ENCODE measurements at places on chromosomes 2 and 18. TPM values are rescaled to one million over a fixed set of nuclear protein-coding genes. Genes with fewer than 3 reads are reported as not detected.

DNA sequence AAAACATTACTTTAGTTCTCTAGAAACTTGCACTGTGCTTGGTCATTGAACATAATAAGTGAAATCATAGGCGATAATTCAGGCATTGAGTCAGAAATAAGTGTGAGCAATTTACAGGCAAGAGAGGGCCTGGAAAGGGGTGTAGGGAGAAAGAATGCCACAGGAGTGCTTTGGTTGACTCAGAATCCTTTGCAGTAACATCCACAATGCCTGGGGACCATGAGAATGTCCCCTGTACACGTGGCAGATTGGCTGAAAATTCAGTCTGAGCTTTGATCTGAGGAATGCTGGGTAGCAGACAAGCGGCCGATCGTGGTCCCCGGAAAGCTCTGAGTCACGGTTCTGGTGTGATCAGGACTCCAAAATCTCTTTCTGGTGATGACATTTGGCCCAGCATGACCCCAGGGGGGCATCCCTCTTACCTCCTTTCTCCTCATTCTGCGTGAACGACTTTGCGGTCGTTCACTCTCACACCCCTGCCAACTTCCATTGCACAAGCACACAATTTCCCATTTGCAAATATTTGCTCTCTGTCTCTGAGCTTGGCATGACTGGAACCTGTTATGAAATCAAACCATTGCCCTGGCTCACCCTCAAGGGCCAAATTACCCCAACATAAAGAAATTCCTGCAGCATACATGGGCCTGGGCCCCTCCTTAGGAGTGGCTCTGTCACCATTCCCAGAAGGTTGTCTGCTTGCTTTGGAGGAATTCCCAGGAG lies 305.0 kb upstream of the EPAS1 start:
- no peaks in the 10 kb centered on the region for H3K27me3 ChIP-seq
- H3K4me3 ChIP-seq: no peak overlapping the region
- peaks cover 15% of the 10 kb centered on the region for H3K4me1 ChIP-seq
- no peak for DNase-seq

DNA sequence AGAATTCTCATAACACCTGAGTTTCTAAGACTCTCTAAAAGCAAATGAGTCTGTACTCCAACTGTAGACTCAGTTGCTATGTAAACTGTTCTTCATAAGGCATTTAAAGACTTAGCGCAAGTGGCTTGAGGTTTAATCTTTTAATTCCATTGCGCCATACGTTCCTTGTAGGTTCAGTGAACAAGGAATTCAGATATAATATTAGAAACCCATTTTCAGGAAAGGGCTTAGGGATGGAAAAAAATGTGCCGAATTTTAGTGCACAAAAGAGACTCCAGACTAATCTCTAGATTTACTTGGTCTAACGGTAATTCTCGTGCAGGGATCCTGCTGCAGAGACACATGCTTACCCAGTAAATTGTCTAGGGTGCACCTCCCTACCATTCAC lies 268.9 kb upstream of the TANK start:
- DNase-seq: no peak
- H3K4me1 ChIP-seq: no peaks in the 10 kb centered on the region
- H3K27me3 ChIP-seq: no peaks in the 10 kb centered on the region
- no peak overlapping the region for H3K27ac ChIP-seq

DNA sequence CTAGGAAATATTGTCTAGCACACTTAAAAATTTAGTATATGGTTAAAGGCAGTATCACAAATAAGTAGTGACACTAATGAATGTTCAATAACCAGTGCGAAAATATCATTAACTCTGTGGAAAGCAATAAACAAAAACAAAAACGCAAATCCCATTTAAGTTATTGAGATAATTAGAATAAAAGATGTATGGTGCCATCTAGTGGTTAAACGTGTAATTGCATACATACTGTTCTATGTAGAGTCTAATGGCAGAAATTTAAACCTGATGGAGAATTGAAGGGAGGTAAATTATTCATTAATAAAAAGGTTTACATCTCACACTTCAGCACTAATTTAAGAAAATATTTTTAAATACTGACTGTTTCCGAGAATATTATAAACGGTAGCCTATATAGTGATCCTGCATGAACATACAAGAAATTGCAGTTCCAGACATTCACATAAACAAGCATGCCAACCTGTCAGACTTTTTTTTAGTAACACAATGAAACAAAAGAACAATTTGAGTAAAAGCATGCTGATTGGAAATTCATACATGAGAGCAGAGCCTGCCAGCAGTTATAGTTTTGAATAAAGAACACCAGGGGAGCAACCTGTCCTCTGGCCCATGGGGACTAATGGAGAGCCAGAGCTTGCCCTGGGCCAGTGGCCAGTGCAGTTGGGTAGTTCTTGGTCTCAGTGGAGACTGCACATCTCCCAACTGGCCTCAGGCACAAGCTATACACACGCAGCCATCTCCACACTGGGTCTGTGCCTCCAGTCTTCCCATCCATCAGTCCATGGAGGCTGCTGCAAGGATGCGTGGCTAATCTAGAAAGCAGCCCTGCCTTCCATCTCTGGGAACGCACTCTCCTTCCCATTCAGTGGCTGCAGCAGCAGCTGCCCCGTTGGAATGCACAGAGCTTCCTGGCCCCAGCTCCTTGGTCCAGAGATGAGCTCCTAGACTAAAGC lies 28.0 kb downstream of the GCG start:
- no peak overlapping the region for H3K4me3 ChIP-seq
- no peaks in the 10 kb centered on the region for H3K27me3 ChIP-seq
- no peaks in the 10 kb centered on the region for H3K36me3 ChIP-seq
- H3K27ac ChIP-seq: no peak overlapping the region

DNA sequence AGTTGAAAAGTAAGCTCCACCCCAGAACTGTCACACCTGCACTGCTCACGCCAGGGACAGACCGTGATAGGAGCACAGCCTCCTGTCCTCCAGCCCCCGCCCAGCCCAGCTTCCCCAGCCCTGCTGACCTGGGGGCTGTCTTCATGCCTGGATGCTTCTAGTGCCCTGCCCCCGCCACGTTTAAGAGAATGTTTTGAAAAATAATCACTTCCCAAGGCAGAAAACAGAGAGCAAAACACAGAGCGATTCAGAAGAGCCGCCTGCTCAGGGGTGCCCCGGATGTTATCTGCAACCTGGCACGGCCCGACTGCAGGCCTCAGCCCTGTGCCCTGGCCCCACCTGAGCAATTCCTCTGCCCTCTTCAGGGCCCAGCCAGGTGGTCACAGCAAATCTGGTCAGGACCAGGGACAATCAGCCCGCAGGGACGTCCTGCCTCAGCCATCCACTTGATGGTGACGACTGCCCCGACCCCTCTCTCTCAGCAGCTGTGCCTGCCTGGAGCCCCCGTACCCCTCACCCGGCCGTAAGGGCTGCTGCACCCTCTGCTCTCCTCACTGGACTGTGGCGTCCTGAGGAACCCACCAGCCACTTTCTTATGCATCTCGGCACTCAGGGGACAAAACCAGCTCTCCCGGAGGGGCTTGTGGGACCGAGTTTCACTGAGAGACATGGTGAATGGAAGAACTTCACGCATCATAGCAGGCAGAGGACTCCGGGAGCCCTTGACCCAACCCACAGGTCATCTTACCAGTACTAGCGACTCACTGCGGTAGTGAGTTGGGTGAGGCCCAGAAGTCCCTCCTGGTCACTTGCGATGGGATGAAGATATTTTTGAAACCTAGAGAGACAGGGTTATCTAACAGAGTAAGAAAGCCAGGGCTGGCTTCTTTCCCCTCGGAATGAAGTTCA lies 30.2 kb downstream of the ADI1 start:
- H3K36me3 ChIP-seq: peaks cover 14% of the 10 kb centered on the region
- no peak overlapping the region for H3K27ac ChIP-seq
- no peak for DNase-seq
- no peak overlapping the region for H3K4me3 ChIP-seq
- H3K4me1 ChIP-seq: peaks cover 14% of the 10 kb centered on the region
- H3K27me3 ChIP-seq: peaks cover 4% of the 10 kb centered on the region

DNA sequence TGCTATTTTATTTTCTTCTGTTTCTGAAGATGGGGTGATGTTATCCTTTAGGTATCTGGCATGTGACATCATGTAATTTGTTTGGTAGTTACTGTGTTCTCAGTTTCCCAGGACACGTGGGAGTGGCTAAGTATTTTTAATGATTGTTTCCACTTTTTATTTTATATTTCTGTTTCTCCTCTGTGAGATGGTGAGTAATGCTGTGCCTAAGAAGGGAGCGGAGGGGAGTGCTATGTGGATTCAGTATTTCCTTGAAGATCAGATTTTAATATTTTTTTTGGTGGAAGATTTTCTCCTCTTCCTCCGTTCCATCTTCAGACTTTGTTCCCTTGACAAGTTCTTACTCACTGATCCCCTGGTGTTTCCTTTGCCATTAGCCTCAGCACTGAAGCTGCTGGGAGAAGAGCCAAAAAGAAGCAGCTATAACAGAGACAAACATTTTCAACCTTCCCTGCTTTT lies 180.0 kb upstream of the MMADHC start:
- H3K27ac ChIP-seq: no peak overlapping the region
- DNase-seq: no peak
- H3K27me3 ChIP-seq: no peaks in the 10 kb centered on the region
- H3K4me3 ChIP-seq: no peak overlapping the region

DNA sequence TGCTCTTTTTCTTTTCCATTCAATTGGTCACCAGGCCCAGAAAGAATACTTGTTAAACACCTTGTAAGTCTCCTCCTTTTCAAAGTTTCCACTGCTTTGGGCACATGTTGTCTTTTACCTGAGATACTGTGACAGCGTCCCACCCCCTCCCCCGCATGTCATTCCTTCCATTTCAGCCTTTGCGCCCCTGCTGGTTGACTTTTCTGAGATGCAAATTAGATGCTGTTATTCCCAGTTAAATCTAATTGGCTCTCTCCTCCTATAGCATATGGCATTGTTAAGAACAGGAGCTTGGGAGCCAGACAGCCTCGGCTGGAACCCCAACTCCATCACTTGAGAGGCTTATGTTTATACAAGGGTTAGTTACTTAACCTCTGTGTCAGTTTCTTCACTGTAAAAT lies 80.3 kb upstream of the GAREM1 start:
- H3K4me1 ChIP-seq: peaks cover 41% of the 10 kb centered on the region
- no peaks in the 10 kb centered on the region for H3K36me3 ChIP-seq
- H3K27ac ChIP-seq: peak overlapping the region; percentile 36
- H3K27me3 ChIP-seq: no peaks in the 10 kb centered on the region
- no peak overlapping the region for H3K4me3 ChIP-seq

DNA sequence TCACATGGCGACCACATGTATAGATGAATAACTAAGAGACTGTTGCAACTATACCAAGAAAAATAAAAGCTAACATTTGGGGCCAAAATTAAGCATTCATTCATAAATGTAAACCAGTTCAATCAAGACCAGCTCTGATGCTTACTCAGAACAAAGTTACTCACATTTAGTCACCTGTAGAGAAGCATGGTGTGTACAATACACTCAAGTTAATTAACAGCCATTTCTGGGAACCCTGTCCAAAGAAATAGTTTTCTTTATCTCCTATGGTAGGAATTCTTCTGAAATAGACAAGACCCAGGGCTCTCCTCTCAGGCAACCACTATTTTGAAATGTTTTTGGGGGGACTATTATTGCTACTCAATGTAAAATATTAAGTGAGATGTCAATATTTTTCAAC lies 1.6 kb downstream of the SCN3A start:
- H3K27ac ChIP-seq: no peak overlapping the region
- DNase-seq: no peak
- H3K4me1 ChIP-seq: peaks cover 16% of the 10 kb centered on the region
- H3K36me3 ChIP-seq: no peaks in the 10 kb centered on the region
- no peak overlapping the region for H3K4me3 ChIP-seq

DNA sequence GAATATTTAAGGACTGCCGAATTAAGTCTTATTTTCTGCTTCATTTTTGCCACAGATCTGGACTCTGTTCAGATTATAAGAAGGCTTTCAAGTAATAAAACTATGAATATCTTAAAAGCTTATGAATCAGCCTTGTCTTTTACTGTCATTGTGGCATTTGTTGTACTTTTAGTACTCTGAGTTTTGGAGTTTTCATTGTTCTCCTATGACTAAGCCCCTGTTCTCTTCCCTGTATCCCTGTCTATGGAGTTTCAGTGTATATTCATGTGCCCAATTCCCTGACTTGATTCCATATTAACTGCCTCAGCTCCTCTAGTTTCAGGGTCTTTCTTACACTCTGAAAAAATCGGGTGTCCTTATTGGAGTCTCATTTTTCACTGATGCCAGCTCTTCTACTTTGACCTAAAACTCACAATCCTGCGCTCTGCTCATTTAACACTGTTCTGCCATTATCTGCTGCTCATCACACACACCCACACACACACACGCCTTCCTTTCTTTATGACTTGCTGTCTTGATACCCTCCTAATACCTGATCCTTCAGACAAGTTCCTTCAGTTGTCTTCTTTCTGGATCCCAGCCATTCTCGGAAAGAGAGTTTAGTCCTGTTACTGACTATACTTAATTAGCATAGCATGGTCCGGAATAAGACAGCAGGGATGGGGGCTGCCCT lies 511.8 kb downstream of the CPS1 start:
- DNase-seq: no peak
- H3K36me3 ChIP-seq: no peaks in the 10 kb centered on the region
- peaks cover 11% of the 10 kb centered on the region for H3K4me1 ChIP-seq
- H3K27me3 ChIP-seq: no peaks in the 10 kb centered on the region
- H3K4me3 ChIP-seq: no peak overlapping the region

- no peaks in the 10 kb centered on the region for H3K27me3 ChIP-seq
- no peak overlapping the region for H3K4me3 ChIP-seq
- no peak overlapping the region for H3K27ac ChIP-seq
- H3K4me1 ChIP-seq: no peaks in the 10 kb centered on the region
Measured at GRCh38 chr2:112162341-112162740, 24.2 kb downstream of the FBLN7 start.

DNA sequence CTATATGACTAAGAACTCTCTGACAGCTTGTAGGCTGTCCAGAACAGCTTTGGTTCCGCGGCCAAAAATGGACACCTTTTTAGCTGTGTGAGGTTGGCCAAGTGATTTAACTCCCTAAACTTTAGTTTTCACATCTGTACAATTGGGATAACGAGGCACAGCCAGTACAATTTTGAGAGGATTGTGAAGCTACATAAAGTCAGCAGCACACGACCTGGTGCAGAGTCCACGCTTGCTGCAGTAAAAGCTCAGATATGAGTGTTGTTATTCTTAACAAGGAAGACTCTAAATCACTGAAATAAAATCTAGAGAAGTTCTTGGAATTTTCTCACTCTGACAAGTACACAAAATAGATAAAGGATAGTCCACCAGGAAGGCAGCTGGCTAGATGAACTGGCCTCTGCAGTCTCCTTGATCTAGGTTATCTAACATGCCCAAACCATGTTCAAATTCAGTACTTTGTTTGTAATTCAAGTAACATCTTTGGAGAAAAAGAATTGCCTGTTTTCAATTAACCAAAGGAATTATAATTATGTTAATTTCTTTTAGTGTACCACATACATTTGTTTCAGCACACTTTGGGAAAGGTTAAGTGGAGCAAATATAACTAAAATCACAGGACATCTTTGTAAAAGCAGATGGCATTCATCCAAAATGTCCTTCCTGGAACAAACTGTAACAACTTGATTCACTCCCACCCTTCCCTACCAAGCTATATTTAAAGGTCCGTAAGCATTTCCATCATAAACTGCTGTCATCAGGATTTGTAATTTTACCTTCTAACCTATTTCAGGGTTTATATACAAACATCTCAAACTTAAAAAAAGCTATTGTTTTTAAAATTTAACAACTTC lies 201.7 kb upstream of the STK17B start:
- no peak overlapping the region for H3K4me3 ChIP-seq
- DNase-seq: no peak
- peaks cover 3% of the 10 kb centered on the region for H3K4me1 ChIP-seq
- H3K27ac ChIP-seq: no peak overlapping the region
- no peaks in the 10 kb centered on the region for H3K27me3 ChIP-seq

Gene AQP12A
- not detected for total RNA-seq

Gene CRIM1
- total RNA-seq: 25.1 TPM

Gene CDK15
- total RNA-seq: not detected
